ENCODE measurements at places on chromosomes 1 and 21.

DNA sequence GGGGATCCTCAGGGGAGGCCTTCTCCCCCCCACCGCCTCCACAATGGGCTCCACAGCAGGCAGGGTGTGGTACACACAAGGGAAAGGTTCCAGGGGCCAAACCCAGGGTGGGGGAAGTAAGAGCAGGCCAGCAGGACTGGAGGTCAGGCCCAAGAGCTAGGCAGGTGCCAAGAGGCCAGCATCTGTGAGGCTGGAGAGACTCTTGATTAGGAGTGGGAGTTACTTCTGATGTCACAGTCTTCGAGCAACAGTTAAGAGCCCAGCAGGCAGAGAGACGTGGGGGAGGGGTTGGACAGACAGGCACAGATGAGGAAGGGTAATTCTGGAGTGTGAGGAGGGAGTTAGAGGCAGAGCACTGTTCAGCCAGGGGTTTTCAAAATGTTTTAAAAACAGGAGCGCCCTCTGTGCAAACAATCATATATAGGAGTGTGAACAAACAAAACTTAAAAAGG lies 55.8 kb downstream of the SLC9A1 start:
- no peaks in the 10 kb centered on the region for H3K27me3 ChIP-seq
- DNase-seq, result no peak
- H3K27ac ChIP-seq, result peak overlapping the region; percentile 90
- H3K4me3 ChIP-seq, result no peak overlapping the region
- peaks cover 4% of the 10 kb centered on the region for H3K36me3 ChIP-seq
- H3K4me1 ChIP-seq, result peaks cover 22% of the 10 kb centered on the region

DNA sequence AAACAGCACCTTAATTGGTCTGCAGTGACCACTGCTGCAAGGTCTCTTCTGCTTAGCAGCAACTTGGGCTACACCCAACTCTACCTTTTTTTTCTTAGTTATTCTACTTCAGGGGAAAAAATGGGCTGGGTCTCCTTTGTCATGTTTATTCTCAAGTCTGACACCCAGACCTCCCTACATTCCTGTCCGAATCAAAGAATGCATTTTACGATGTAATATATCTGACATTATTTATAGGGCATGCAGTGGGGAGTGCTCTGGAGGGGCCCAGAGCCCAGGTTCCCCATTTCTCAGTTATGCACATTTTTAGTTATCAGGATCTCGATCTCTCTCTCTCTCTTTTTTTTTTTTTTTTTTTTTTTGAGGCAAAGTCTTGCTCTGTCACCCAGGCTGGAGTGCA lies 50.5 kb downstream of the OPTC start:
- H3K27ac ChIP-seq, result no peak overlapping the region
- no peak overlapping the region for H3K4me3 ChIP-seq
- DNase-seq, result no peak
- H3K4me1 ChIP-seq, result peaks cover 8% of the 10 kb centered on the region
- H3K27me3 ChIP-seq, result no peaks in the 10 kb centered on the region

DNA sequence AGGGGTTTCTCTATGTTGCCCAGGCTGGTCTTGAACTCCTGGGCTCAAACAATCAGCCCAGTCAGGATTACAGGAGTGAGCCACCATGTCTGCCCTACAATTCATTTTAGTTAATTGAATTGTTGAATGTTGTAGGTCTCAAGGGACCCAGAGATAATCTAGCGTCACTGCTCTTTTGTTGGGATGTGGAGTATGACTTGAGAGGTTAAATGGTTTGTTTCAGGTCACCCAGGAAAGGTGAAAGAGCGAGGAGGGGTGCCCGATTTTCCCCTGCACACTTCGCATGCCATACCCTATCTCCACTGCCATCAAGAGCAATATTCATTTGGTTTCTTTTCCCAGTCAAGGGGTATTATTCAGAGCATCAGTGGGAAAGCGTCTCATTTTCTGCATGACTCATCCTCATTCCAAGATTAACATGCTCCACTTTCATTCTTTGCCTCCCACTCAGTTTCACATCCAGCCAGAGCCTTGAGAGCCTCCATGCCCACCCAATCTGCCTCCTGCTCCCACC lies 13.1 kb upstream of the SLC30A1 start:
- peaks cover 5% of the 10 kb centered on the region for H3K4me1 ChIP-seq
- H3K4me3 ChIP-seq, result no peak overlapping the region
- peak overlapping the region; percentile 44 for H3K27ac ChIP-seq
- H3K36me3 ChIP-seq, result no peaks in the 10 kb centered on the region

DNA sequence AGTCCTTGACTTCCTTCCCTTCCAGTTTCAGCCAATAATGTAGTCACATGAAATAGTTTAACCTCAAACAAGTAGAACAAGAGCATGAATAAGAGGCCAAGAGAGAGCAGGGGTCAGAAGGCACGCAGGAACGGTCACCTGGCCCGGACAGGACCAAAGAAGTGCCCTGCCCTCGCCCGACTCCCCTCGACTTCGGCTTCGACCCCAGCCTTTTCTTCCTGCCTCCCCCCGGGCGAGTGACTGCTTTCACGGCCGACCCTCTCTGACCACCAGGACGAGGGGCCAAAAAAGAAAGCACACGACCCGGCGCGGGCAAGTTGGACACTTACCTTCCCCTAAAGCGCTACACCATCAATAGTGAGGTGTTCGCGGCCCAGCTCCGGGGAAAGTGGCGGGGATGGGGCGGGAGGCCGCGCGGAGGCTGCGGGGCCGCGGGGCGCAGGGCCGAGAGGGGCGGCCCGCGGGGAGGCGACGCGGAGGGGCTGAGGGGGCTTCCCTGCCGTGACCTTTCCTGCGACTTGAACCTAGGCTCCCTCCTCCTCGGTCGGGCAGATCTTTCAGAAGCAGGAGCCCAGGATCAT lies 519 bp downstream of the RERE start:
- peaks cover 6% of the 10 kb centered on the region for H3K4me1 ChIP-seq
- no peaks in the 10 kb centered on the region for H3K27me3 ChIP-seq

GRCh38 chr21:45013260-45013841 lies 61.0 kb upstream of the ADARB1 start:
- no peak overlapping the region for H3K4me3 ChIP-seq
- no peaks in the 10 kb centered on the region for H3K36me3 ChIP-seq
- H3K27ac ChIP-seq, result peak overlapping the region; percentile 58
- peak; percentile 63 for DNase-seq
- H3K27me3 ChIP-seq, result no peaks in the 10 kb centered on the region

- no peak overlapping the region for H3K4me3 ChIP-seq
- H3K4me1 ChIP-seq, result no peaks in the 10 kb centered on the region
- no peak for DNase-seq
- H3K36me3 ChIP-seq, result no peaks in the 10 kb centered on the region
- no peaks in the 10 kb centered on the region for H3K27me3 ChIP-seq
- no peak overlapping the region for H3K27ac ChIP-seq
Measured at GRCh38 chr1:74767490-74767889, 34.5 kb downstream of the TYW3 start.

GRCh38 chr1:7346070-7346596 lies 425.0 kb upstream of the VAMP3 start:
- H3K27ac ChIP-seq, result no peak overlapping the region
- no peaks in the 10 kb centered on the region for H3K36me3 ChIP-seq
- DNase-seq, result no peak
- no peak overlapping the region for H3K4me3 ChIP-seq
- no peaks in the 10 kb centered on the region for H3K27me3 ChIP-seq
- no peaks in the 10 kb centered on the region for H3K4me1 ChIP-seq
